T-helper 9 cell (primary cell): ENCODE measurements at places on chromosomes 3 and 15.

DNA sequence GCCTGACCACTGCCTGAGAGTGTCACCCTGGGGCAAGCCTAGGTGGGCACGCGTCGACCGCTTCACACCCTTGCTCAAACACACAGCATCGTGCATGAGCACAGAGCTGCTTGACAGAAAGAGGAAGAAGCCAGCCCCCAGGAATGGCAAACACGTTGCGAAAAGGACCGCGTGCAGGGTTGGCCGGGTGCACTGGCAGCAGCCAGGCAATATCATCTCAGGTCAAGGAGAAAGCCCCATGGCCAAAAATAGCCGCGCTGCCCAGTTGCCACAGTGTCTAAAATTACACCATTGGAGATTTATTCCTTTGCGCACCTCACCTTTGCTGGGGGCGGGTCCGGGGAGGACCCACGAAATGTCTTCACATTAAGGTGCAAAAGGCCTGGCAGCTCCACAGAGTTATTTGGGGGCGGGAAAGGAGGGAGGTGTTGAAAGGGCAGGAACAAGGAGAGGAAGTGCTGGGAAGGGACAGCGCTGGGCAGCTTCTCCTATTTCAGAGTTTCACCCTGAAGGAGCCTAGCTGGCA, 44.7 kb upstream of the NR2F2 start:
- DNase-seq: no peak

DNA sequence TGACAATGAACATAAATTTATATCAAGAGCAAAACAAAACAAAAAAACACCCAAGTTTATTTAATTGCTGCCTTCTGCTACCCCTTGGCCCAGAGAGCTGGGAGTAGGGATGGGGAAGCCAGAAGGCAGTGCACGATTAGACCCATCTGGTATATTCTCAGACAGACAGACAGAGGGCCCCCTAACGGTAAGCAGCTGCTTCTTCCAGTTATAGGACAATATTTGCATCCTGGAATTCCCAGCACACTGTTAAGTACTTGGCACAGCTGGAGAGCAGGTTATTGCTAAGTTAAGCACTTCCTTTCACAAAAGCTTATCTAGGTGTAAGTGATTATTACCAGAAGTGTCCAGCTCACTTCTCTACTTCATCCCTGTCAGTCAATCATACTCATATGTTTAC, 39.3 kb downstream of the C2CD4B start:
- no peak for DNase-seq

DNA sequence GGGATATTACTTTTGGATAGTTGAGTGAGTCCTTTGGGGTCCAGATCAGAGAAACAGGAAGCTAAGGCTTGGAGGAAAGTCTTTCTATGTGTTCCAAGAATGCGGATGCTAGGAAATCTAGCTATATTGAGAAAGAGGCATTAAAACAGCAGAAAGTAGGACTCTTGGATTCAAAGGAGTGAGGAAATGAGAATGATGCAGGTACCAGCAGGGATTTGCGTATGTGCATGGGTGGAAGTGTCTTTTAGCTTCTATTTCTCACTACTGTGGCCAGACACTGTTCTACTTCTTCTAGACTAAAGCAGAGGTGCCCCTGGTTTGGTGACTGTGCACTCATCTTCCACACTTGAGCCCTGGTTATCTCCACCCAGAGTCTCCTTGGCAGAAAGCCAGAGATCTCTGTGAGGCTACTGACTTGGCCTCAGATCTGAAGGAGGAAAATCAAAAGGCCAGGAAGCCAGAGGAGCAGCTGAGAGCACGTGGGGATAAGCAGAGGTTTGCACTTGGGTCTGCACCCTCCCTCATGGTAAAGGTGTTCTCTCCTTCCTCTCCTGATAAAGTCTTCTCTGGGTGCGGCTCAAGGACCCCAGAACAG, 44.3 kb downstream of the ATP2B2 start:
- no peak for DNase-seq

GRCh38 chr3:99470841-99471240, 167.6 kb upstream of the COL8A1 start:
- no peak for DNase-seq

GRCh38 chr3:119733812-119734211, 31.0 kb downstream of the CFAP91 start:
- no peak for DNase-seq

- DNase-seq: no peak
These were observed 358.6 kb upstream of the BCHE start for GRCh38 chr3:166195808-166196207.
